ENCODE measurements at places on chromosomes 1 and 21. TPM values are rescaled to one million over a fixed set of nuclear protein-coding genes. Genes with fewer than 3 reads are reported as not detected.

Gene FHAD1
- 12.5 TPM for total RNA-seq

GRCh38 chr1:180234369-180235076 lies 4.5 kb downstream of the LHX4 start:
- H3K27me3 ChIP-seq = peaks cover 4% of the 10 kb centered on the region
- H3K27ac ChIP-seq = no peak overlapping the region
- H3K4me1 ChIP-seq = peaks cover 10% of the 10 kb centered on the region

DNA sequence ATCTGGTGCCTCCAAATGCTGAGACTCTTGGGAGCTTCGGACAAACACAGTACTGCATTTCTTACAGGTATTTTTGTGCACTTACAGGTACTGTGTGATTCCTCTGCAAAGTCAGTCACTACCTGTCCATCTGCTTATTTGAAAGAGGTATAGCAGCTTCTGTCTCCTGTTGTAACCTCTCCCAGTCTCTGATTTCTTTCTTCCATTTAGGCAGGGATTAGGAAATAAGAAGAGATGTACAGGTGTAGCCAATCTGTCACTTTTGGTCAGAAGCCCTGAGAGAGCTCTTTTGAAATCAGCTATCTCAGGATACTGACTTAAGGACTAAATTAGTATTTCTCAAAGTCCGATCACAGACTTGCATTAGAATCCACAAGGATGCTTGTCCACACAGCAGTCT lies 54.0 kb downstream of the AKT3 start:
- DNase-seq = no peak
- no peaks in the 10 kb centered on the region for H3K27me3 ChIP-seq
- no peak overlapping the region for H3K4me3 ChIP-seq
- no peak overlapping the region for H3K27ac ChIP-seq

Gene RBBP4
- total RNA-seq = 151 TPM

- no peaks in the 10 kb centered on the region for H3K36me3 ChIP-seq
- H3K27me3 ChIP-seq = no peaks in the 10 kb centered on the region
- H3K4me1 ChIP-seq = no peaks in the 10 kb centered on the region
- no peak overlapping the region for H3K27ac ChIP-seq
These were observed 18.9 kb downstream of the HTR1D start for GRCh38 chr1:23198373-23198772.

Gene LY9
- 1.3 TPM for total RNA-seq

DNA sequence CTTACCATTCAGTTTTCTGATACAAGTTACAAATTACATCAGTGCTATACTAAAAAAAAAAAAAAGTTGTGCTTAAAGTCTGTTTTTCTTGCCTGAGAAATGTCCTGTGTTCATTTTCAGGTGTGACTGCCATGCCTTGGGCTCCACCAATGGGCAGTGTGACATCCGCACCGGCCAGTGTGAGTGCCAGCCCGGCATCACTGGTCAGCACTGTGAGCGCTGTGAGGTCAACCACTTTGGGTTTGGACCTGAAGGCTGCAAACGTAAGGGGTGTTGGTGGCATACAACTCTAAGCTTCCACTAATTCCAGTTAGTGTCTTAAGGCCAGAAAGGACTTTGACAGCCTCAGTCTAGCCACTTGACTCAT lies 60.1 kb upstream of the LAMC2 start:
- peaks cover 68% of the 10 kb centered on the region for H3K36me3 ChIP-seq
- no peaks in the 10 kb centered on the region for H3K27me3 ChIP-seq
- DNase-seq = no peak
- no peak overlapping the region for H3K4me3 ChIP-seq
- H3K27ac ChIP-seq = peak overlapping the region; percentile 64

DNA sequence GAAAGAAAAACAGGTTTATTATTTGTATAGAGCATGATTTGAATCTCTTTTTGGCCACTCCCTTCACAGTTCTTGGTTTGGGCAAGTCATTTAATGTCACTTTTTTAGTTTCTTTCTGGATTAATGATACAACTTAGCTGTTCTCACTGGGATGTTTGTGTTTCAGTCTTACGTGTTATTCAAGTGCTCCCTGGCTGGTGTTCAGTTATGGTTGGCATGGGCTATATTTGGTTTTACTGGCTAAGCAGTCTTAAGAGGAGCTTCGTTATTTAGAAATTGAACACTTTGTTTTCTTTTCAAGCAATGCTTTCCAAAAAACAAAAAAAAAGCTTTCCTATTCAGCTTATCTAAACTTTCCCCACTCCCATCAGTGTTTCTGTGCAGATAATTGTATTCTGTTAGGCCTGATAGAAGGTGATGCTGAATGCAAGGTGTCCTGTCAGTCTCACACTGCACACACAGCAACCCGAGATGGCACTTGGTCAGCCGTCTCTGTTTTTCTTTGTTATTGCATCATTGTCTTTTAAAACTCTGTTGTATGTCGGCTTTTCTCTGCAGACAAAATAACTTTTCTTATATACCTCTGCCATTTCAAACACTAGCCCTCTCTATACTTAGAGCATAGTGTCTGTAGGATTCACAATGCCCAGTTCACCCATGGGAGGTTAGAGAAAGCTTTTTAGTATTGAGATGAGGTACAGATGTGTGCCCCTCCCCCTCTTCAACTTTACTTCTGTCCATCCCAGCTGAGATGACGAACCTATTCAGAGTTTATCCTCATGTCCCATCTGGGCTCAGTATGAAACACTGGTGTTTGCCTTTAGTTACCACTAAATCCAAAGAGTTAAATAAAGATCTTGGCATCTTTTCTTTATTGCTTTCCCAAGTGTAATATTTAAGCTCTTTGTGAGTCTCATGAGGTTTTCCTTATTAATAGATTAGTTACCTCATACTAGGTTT lies 80.2 kb downstream of the VPS13D start:
- no peaks in the 10 kb centered on the region for H3K27me3 ChIP-seq
- no peak overlapping the region for H3K4me3 ChIP-seq
- peaks cover 6% of the 10 kb centered on the region for H3K4me1 ChIP-seq
- DNase-seq = no peak
- H3K27ac ChIP-seq = no peak overlapping the region
- H3K36me3 ChIP-seq = peaks cover 21% of the 10 kb centered on the region

Gene RASSF5
- 37.7 TPM for total RNA-seq

DNA sequence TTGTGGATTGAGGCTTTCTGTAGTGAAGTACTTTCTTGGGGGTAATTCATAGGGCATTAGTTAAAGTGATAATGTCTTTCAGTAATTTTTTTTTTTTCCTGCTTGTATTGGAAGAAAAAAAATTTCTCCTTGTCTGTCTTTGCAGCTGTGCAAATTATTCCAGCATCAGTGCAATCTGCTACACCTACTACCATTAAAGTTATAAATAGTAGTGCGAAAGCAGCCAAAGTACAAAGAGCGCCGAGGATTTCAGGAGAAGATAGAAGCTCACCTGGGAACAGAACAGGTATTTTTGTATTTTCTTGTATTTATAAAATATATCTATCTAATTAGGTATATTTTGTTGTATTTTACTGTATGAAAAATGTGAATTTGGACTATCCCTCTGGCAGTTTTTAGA lies 29.3 kb downstream of the GABPA start:
- no peaks in the 10 kb centered on the region for H3K27me3 ChIP-seq
- no peak overlapping the region for H3K27ac ChIP-seq
- DNase-seq = no peak

Gene CASZ1
- 61.9 TPM for total RNA-seq

Gene PLA2G4A
- 8.1 TPM for total RNA-seq

DNA sequence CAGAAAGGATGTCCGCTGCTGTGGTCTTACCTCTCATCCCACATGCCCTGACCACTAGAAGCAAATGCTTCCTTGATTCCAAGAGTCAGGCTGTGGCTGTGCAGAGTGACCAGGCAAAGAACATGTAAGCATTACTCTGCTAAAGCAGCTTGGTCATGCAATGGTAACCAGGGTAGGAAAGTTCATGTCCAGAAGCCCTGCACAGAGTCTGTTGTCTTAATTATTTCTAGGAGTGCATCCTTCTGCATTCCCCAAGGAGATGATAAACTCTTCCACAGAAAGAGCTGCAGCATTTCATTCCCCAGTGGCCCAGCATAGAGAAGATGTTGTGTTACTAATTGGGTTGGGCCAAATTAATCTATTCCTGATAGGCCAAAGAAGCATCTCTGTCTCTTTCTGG lies 10.1 kb upstream of the UTP25 start:
- H3K27me3 ChIP-seq = peaks cover 6% of the 10 kb centered on the region
- no peak overlapping the region for H3K4me3 ChIP-seq
- H3K36me3 ChIP-seq = no peaks in the 10 kb centered on the region
- H3K27ac ChIP-seq = no peak overlapping the region
- no peaks in the 10 kb centered on the region for H3K4me1 ChIP-seq

GRCh38 chr1:12715896-12716437 lies at the start of gene AADACL3:
AADACL3 (plus strand) TSS chr1:12716110; CDS start chr1:12716177, 67 bp downstream.
- H3K4me1 ChIP-seq = no peaks in the 10 kb centered on the region
- H3K27ac ChIP-seq = no peak within 1 kb of the TSS
- DNase-seq = no peak
- no peaks in the 10 kb centered on the region for H3K36me3 ChIP-seq

GRCh38 chr1:92749024-92749634 lies 35.8 kb downstream of the EVI5 start:
- H3K27me3 ChIP-seq = no peaks in the 10 kb centered on the region
- peaks cover 14% of the 10 kb centered on the region for H3K4me1 ChIP-seq
- H3K4me3 ChIP-seq = no peak overlapping the region
- DNase-seq = peak; percentile 15
- peaks cover 2% of the 10 kb centered on the region for H3K36me3 ChIP-seq

GRCh38 chr21:35051287-35051818 lies 2.3 kb upstream of the RUNX1 start:
- H3K27ac ChIP-seq = peak overlapping the region; percentile 64
- no peak overlapping the region for H3K4me3 ChIP-seq
- peaks cover 2% of the 10 kb centered on the region for H3K4me1 ChIP-seq
- peak; percentile 86 for DNase-seq
- H3K27me3 ChIP-seq = no peaks in the 10 kb centered on the region

DNA sequence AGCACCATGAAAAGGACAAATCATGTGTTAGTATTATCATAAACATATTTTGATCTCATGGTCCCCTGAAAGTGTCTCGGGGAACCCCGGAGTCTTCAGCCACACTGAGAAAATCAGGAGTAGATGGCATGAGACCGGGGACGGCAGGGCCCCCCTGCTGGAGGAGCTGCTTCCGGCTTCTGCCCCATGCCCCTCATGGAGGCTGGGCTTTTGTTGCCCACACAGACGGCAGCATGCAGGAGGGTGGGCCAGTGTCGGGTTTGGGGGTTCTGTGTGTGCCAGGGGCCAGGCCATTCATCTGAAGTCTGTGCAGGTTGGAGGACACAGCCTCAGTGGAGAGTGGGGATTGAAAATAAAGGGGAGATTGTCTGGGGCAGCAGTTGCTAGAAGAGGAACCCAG lies 75.1 kb upstream of the CD34 start:
- no peak for DNase-seq
- no peaks in the 10 kb centered on the region for H3K36me3 ChIP-seq
- no peaks in the 10 kb centered on the region for H3K27me3 ChIP-seq

DNA sequence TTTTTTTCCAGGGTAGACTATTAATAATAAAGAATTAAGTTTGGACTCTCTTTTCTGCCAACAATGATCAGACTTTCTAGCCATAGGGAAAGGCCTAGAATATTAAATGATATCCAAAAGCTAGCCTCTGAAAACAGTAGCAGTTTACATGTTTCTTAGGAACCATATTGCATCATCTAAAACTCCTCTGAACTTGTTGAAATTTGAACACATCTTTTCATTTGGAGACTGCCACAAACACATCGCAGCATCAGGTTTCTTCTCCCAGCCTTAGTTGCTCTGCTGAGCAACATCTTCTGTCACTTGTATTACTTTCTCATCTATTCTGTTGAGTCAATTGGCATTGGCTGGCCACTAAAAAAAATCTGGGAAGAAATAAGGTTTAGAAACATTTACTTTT lies 63.2 kb upstream of the GNG4 start:
- no peaks in the 10 kb centered on the region for H3K27me3 ChIP-seq
- DNase-seq = no peak
- peaks cover 2% of the 10 kb centered on the region for H3K4me1 ChIP-seq
- peaks cover 8% of the 10 kb centered on the region for H3K36me3 ChIP-seq

Gene TIAM1
- total RNA-seq = 58.0 TPM

Gene KRTAP19-3
- not detected for total RNA-seq

GRCh38 chr1:30103708-30104411 lies 619.5 kb downstream of the MATN1 start:
- H3K27ac ChIP-seq = no peak overlapping the region
- H3K4me3 ChIP-seq = no peak overlapping the region
- H3K36me3 ChIP-seq = no peaks in the 10 kb centered on the region
- no peaks in the 10 kb centered on the region for H3K4me1 ChIP-seq
- no peak for DNase-seq
- H3K27me3 ChIP-seq = peaks cover 12% of the 10 kb centered on the region

GRCh38 chr1:94602316-94602715 lies 60.8 kb upstream of the F3 start:
- H3K4me1 ChIP-seq = no peaks in the 10 kb centered on the region
- H3K27me3 ChIP-seq = no peaks in the 10 kb centered on the region
- H3K27ac ChIP-seq = no peak overlapping the region

GRCh38 chr1:207028884-207029650 lies 3.5 kb downstream of the C1orf116 start:
- DNase-seq = no peak
- H3K27me3 ChIP-seq = no peaks in the 10 kb centered on the region
- H3K4me3 ChIP-seq = no peak overlapping the region

DNA sequence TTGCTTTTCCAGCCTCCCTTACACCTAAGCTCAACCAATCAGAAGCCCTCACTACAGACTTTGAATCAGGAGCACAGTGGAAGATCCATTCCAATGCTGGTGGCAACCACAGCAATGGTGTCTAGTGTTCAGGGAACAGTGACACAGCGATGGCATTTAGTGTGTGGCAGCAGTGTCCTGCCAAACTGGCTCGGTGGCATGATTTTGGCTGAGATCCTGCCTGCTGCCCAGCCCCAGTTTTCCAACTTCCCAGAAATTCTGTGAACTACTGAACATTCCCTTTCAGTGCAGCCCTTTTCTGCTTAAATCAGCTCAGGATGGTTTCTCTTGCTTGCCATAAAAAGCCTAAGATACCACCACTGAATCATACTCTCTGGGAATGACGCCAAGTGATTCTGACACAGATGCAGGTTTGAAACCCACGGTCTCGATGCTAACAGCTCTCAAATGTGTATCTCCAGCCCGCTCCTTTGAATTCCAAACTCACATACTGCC lies 8.8 kb downstream of the ASAP3 start:
- no peaks in the 10 kb centered on the region for H3K36me3 ChIP-seq
- H3K4me1 ChIP-seq = peaks cover 8% of the 10 kb centered on the region
- H3K27ac ChIP-seq = peak overlapping the region; percentile 17
- H3K27me3 ChIP-seq = no peaks in the 10 kb centered on the region

GRCh38 chr1:203480084-203480483 lies 4.5 kb downstream of the PRELP start:
- H3K36me3 ChIP-seq = no peaks in the 10 kb centered on the region
- H3K27me3 ChIP-seq = no peaks in the 10 kb centered on the region
- H3K4me1 ChIP-seq = no peaks in the 10 kb centered on the region
- H3K27ac ChIP-seq = peak overlapping the region; percentile 74
- DNase-seq = no peak

DNA sequence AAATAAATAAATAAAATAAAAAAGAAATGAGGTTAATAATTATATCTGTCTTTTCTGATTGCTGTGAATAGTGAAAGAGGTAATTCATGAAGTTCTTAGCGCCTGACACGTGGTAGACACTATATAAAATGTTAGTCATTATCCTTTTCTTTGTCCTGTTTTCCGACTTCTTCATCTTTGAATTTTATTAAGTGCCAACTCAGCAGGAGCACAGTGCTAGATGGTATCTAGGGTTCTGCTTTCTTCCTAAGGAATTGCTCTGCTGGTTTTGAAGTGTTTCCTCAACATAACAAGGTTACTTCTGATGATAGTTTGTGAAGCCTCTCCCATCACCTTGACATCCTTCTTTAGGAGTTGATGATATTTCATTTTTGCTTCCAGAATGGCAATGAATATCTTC lies 227.0 kb downstream of the DNM3 start:
- peaks cover 11% of the 10 kb centered on the region for H3K4me1 ChIP-seq
- H3K27me3 ChIP-seq = no peaks in the 10 kb centered on the region
- no peak overlapping the region for H3K27ac ChIP-seq

- no peaks in the 10 kb centered on the region for H3K36me3 ChIP-seq
- no peak overlapping the region for H3K4me3 ChIP-seq
- no peaks in the 10 kb centered on the region for H3K4me1 ChIP-seq
- H3K27ac ChIP-seq = no peak overlapping the region
- DNase-seq = no peak
These were observed 39.1 kb upstream of the KCNK2 start for GRCh38 chr1:215043401-215043800.

All from lung (tissue), 17 donors.